ENCODE measurements at places on chromosomes 4 and X.

- DNase-seq: no peak
Measured at GRCh38 chr4:108635070-108635655, 14.8 kb downstream of the RPL34 start.

DNA sequence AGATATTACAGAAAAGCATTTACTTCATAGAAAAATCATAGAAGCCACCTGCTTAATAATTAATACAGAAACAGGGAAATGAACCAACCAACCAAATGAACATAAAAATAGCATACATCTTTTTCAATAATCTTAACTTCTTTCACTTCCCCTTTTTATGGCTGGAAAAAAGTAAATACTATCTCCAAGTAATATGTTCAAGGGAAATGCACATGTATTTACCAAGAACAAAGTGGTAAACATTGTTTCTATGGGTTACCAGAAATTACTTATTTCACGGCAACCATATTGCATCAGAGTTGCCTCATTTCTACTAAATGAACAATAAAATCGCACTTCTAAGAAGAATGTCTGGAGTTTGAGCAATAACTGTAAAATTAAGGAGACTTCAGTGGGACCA is 321.3 kb downstream of the TMA16 start:
- DNase-seq: no peak

GRCh38 chr4:73499996-73500765 is 18.6 kb downstream of the AFM start:
- DNase-seq: no peak

DNA sequence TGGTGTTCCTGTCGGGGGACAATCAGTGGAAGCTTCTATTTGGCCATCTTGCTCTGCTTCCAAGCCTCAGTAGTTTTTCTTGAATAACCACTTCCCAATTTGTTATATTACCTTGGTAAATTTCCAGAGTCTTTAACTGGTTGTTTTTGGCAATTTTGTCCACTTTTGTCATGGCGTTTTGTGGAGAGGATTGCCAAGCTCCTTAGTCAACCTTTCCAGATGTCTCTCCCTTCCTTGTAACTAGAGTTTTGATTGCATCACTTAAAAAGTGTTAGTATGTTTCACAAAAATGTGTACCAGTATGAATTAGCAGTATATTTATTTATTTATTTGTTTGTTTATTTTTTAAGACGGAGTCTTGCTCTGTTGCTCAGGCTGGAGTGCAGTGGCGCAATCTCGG is 15.8 kb upstream of the UXT start:
- DNase-seq: no peak

- DNase-seq: no peak
Measured at GRCh38 chrX:116267511-116268040, 97.0 kb downstream of the AGTR2 start.

GRCh38 chrX:10387011-10387410 is 230.2 kb downstream of the CLCN4 start:
- no peak for DNase-seq

DNA sequence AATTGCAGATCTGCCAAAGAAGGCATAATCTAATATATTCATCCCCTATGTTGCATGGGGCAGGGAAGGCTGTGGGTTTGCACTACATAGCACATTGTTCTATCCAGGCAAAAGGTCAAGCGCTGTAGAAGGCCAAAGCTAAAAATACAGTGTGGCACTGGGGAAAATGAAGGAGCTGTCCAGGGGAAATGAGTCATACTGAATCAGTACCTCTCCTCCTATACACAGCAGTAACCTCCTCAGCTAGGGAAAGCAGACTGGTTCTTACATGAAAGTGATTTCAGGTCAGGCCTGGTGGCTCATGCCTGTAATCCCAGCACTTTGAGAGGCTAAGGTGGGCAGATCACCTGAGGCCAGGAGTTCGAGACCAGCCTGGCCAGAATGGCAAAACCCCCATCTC is 31.0 kb upstream of the SLC25A4 start:
- no peak for DNase-seq

GRCh38 chr4:124953486-124953885 is 241.0 kb upstream of the ANKRD50 start:
- DNase-seq: no peak

GRCh38 chr4:48432017-48432416 is 51.1 kb upstream of the SLC10A4 start:
- DNase-seq: no peak

GRCh38 chr4:32290102-32290501 is 1569.9 kb downstream of the PCDH7 start:
- DNase-seq: no peak

DNA sequence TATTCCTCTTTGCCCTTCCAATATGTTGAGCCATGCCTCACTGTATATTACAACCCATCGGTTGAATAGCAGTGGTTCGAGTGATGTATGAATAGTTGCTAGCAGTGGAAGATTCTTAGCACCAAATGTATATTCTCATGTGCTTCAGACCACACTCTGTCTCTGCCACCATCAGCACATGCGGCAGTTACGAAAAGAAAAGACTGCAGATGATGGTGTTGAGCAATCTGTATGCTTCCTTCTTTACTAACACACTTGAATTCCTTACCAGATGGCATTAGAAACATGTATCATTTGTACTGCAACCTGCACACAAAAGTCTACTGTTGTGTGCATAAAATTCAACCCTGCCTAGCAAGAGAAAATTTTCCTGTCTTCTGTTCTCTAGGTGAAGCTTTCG is 214.6 kb downstream of the ENOX2 start:
- DNase-seq: no peak

- DNase-seq: no peak
Measured at GRCh38 chr4:140703463-140703862, 52.7 kb downstream of the TBC1D9 start.

- DNase-seq: no peak
Measured at GRCh38 chr4:56086073-56086541, 137.4 kb downstream of the CEP135 start.

DNA sequence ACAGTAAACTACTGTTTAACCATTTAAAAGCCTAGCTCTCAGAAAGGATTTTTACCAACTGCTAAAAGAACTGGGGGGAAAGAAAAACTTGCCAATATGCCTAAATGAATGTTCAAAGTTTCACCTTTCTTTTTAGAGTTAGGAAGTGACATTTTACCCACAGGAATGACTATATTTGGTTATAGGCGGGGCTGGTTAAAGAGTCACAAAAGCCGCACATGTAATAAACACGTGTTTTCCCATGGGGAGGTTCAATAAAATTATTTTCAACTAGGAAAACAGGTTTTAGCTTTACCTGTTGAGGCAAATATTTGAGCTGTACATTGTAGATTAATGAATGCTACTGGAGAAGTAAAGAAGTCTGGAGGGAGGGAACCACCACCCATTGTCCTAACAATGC is 41.6 kb upstream of the UGDH start:
- no peak for DNase-seq

DNA sequence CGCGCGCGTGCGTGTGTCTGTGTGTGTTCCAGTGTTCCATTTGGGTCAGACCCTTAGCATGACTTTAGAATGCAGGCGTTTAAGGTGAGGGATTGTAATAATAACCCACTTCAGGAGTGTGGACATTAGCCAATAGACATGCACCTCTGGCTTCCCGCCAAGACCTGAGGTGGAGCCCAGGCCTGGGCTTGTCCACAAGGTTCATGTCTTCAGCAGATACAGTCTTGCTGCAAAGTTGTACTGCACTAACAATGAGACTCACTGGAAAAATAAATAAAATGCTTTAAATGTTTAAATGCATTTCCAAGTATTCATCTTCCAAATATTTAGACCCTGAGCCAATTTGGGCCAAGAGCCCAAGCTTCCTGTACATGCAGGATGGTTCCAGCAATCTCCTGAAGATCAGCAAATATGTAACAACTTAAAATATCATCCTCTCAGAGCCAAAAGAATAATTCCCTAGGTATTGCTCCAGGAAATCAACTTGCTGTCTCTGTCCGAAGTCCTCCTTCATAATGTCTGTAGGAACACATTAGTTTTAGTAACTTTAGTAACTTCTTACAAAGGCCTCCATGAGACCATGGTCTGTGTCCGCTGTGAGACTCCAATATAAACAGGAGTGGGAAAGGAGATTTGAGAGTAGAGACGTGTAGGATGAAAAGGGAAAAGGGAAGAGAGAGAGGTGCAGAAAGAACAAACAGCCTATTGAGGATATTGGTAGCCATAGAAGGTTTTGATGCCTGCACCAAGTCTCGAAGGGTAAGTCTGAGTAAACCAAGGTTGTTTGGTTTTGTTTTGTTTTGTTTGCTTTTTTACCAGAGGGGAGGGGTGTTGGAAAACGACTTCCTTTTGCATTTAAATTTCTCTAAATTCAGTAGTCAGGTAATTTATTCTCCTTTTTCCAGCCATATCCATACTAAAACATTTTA is 98.5 kb upstream of the KLF3 start:
- no peak for DNase-seq

GRCh38 chrX:86421771-86422170 is 273.5 kb downstream of the DACH2 start:
- DNase-seq: no peak

DNA sequence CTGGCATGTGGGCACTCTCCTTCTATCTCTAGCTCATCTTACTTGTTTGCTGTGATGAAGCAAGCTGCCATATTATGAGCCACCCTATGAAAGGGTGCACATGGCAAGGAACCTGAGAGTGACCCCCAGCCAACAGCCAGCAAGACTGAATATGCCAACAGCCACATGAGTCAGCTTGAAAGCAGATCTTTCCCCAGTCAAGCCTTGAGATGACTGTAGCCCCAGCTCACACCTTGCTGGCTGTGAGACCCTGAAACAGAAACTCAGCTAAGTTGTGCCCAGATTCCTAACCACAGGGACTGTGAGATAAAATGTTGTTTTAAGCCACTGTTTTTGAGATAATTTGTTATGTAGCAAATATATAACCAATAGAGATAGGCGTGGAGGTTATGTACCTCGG is 36.2 kb downstream of the KDM5C start:
- no peak for DNase-seq

GRCh38 chr4:171846232-171846631 is 33.0 kb downstream of the GALNTL6 start:
- DNase-seq: no peak

GRCh38 chr4:140091305-140091704 is 62.7 kb downstream of the MAML3 start:
- DNase-seq: no peak

GRCh38 chr4:182354867-182355266 is 111.7 kb downstream of the TENM3 start:
- DNase-seq: no peak

GRCh38 chr4:162201673-162202072 is 37.9 kb upstream of the FSTL5 start:
- DNase-seq: no peak

GRCh38 chr4:145487631-145488030 is 6.0 kb downstream of the SMAD1 start:
- no peak for DNase-seq

- DNase-seq: no peak
Measured at GRCh38 chr4:176608346-176608745, 184.4 kb downstream of the VEGFC start.

DNA sequence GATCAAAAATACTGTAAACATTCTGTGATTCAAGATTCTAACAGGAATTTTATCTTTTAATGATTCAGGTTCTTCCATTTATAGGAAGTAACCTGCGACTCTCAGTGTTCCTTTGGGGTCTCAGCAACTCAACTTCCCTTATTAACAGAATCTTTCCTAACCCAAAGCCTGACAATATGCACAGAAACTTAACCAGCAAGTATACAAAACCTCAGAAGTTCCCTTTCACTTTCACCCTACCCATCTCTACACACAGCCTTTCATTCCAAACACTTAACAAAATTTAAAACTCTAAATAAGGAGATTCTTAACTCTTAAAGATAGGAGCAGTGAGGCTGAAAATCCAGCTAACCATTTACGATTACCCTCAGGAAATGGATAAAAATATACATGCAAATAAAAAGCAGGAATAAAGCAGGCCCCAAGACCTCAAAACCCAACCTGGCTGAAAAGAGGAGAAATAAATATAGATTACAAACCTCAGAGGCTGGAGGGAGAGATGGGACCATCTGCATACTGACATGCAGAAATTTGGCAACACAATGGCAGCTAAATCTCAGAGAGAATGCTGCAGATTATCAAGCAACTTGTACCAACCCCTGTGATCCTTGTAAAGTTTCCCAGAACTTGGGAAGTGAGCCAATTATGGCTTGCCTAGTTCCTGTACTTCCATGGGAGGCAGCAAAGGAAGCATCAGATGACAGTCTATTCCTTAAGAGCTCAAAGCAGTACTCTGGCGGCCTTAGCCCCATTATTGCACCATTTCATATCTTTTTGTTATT is 101.0 kb downstream of the ATP11C start:
- DNase-seq: no peak

GRCh38 chr4:145177511-145177905 is 2.9 kb downstream of the OTUD4 start:
- DNase-seq: no peak

DNA sequence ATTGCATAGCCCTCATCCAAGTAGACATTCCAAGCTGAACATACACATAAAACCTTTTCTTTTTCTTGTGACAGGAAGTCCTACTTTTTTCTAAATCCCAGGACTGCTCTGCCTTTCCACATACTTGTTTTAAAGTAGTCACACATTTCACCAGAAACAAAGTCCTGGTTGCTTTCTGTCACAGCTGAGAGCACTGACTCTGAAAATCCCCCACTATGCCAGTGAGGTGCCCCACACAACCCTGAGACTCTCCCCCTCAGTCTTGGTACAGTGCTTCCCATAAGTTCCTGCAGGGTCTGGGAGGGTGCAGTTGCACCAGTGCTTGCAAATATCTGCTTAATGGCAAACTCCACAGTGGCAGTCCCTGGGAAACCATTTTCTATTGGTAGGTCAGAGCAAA is 84.2 kb downstream of the DCHS2 start:
- no peak for DNase-seq

- no peak for DNase-seq
Measured at GRCh38 chrX:109856974-109857373, 123.9 kb upstream of the ACSL4 start.

DNA sequence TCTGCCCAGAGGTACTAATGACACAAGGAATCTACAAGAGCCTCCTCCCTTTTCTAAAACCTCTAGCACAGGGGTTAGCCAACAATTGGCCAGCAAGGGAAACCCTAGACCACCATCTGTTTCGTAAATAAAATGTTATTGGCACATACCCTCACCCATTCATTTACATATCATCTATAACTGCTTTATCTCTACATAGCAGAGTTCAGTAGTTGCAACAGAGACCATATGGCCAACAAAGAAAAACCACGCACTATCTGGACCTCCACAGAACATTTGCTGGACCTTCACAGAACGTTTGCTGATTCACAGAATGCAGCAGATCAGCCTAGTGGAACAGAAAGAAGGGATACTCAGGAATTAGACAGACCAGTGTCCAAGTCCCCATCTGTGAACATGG is 9.4 kb downstream of the SLC2A9 start:
- no peak for DNase-seq

GRCh38 chr4:171281359-171281758 is 531.8 kb upstream of the GALNTL6 start:
- no peak for DNase-seq

GRCh38 chrX:122363112-122363795 is 820.8 kb upstream of the GRIA3 start:
- DNase-seq: no peak

DNA sequence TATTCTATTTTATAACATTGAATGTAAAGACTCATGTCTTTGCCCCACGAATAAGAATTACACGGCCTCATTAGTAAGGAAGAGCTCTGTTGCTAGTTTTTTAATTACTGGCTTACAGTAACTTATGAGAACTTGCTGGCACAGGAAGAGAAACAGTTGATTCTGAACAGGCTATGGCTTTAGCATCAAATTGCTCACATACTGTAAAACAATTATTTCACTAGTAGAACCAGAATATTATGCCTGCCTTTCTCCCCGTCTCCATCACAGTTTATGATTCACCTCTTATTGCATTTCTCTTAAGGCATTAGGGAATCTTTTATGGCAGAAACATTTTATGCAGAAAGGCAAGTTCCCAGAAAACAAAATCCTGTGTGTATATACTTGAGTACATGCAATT is 126.1 kb downstream of the SPRY1 start:
- no peak for DNase-seq

Measured in stimulated activated CD8-positive, alpha-beta memory T cell treated with anti-CD3 and anti-CD28 coated beads, Interleukin-15, amount 100 ng/mL, for 1 hour (primary cell).